ENCODE measurements at places on chromosomes 4 and X. TPM values are rescaled to one million over a fixed set of nuclear protein-coding genes. Genes with fewer than 3 reads are reported as not detected.
A peak's percentile ranks its signal among the peaks of the same experiment; 100 is the strongest.

The ARHGEF6 gene
- total RNA-seq = 40.0 TPM

The NR0B1 gene
- not detected for total RNA-seq

The ALB gene
- total RNA-seq = 7.0 TPM

The NDNF gene
- 6.3 TPM for total RNA-seq

The FAM133A gene
- 8.2 TPM for total RNA-seq

The FAM47A gene
- total RNA-seq = not detected

The CENPVL3 gene
- not detected for total RNA-seq

The EMCN gene
- 8.7 TPM for total RNA-seq

The TCEAL5 gene
- total RNA-seq = not detected

The SH3RF1 gene
- 11.6 TPM for total RNA-seq

The TLR2 gene
- total RNA-seq = 16.4 TPM

The G3BP2 gene
- 94.9 TPM for total RNA-seq

GRCh38 chr4:39037941-39038340, 5.7 kb upstream of the TMEM156 start:
- DNase-seq = no peak

DNA sequence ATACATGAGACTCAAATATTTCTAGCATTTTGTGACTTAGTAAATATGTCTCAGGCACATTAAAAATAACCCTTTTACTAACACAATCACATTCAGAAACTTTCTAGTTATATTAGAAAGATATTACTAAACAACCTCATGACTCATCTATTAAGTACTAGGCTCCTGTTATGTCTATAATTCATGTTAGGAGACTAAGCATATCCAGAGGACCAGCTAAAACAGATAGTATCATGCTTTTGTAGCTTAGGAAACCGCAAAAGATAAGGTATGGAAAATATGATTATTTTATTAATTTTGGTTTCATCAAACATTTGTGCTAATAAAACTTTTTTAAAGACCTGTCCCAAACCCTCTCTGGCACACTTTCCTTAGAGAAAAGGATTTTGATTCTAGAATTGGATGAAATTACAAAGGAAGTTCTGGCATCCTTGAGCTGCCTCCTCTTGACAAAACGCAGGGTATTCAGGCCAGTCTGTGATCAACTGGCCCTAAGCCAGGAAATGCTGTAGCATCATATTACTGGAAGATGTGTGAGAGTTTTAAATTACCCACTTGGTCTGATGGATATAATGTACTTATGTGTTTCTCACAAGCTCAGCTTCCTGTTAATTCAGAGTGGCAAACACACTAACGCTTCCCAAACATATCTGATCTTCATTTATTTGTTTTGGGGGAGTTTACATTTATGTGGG, 60.4 kb downstream of the NRK start:
- DNase-seq = peak; percentile 84

- DNase-seq = no peak
Measured at GRCh38 chr4:40916880-40917279, 167.1 kb downstream of the NSUN7 start.

DNA sequence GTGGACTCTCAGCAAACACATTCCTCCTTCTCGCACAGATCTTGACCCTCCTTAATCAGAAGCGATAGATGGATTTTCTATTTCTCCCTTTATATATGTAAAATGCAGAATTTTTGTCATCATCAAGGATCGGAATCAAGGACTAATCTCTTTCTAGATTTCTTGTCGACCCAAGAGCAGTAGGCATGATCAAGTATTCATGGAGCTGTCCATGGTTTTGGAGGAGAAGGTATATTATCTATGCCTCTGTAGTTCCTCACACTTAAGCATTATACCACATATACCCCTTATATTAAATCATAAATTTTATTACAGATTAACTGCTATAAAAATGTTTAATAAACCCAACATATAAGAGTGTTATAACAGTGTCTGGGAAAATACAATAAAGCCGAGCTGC, 886.8 kb downstream of the NLGN4X start:
- DNase-seq = no peak

- peak; percentile 6 for DNase-seq
Measured at GRCh38 chrX:70196961-70197720, 19.9 kb downstream of the DGAT2L6 start.

DNA sequence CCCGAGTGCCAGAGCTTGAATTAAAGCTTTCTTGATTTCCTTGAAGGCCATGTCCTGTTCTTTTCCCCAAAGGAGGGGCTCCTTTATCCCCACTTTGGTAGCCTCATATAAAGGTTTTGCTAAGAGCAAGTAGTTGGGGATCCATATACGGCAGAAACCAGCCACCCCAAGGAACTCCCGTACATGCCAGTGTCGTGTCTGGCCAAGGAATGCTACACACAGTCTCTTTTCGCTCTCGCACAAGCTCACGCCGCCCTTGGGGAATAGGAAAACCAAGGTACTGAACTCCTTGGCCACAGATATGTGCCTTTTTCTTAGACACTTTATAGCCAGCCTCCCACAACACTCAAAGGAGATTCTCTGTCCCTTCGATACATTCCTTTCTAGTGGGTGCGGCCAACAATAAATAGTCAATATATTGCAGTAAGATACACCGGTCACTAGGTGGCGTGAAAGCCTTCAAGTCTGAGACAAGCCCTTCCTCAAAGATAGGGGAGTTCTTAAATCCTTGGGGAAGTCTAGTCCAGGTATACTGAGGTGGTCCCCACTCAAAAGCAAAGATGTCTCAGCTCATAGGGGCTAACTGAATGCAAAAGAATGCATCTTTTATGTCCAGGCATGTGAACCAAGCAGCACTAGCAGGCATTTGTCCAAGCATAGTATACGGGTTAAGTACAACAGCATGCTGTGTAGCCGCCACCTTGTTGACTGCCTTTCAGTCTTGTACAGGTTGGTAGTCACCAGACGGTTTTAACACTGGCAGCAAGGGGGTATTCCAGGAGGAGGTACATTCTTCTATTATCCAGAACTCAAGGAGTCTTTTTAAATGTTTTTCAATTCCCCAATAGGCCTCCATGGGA, 57.8 kb upstream of the XAGE1B start:
- DNase-seq = peak; percentile 62

- DNase-seq = no peak
Measured at GRCh38 chrX:7170898-7171297, 22.9 kb upstream of the PUDP start.

GRCh38 chr4:174538876-174539250, 16.6 kb upstream of the HPGD start:
- peak; percentile 24 for DNase-seq

- DNase-seq = peak; percentile 30
Measured at GRCh38 chr4:2135083-2135482, 76.0 kb downstream of the NAT8L start.

GRCh38 chr4:95546221-95546620, 2.6 kb downstream of the UNC5C start:
- no peak for DNase-seq

GRCh38 chr4:6855692-6856297, 53.8 kb upstream of the TBC1D14 start:
- DNase-seq = peak; percentile 40

- DNase-seq = peak; percentile 53
Measured at GRCh38 chrX:40100537-40101429, 3.0 kb upstream of the BCOR start.

DNA sequence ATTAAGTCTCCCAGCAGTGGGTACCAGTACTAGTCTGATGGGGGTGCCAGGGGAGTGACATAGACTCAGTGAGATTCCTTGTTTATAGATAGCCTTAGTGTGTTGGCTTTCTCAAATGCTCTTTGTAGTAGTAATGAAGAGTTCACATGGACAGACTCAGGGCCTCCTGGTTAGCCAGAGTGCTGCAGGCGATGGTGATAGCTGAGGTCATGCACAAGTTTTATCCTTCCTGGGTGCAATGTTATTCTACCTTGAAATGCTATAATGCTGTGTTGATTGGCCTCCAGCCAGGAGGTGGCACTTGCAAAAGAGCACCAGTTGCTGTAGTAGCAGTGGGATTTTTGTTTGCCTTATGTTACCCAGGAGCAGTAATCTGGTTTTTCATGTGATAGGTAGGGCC, 35.5 kb upstream of the ADH4 start:
- no peak for DNase-seq

DNA sequence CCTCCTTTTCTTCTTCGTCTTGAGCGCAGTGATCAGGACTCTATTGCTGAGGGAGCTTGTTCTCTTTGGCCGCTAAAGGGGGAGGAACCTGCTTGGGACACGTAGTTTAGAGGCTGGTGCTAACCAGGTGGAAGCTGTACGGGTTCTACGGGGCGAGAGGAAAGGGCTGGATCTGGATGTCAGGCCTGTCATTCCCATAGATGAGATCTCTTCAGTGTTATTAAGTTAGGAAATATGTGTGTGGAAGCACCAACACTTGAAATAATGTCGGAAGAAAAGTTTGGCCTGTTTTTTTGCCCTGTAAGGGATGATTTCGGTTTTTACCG, 643 bp downstream of the SRP72 start:
- no peak for DNase-seq

DNA sequence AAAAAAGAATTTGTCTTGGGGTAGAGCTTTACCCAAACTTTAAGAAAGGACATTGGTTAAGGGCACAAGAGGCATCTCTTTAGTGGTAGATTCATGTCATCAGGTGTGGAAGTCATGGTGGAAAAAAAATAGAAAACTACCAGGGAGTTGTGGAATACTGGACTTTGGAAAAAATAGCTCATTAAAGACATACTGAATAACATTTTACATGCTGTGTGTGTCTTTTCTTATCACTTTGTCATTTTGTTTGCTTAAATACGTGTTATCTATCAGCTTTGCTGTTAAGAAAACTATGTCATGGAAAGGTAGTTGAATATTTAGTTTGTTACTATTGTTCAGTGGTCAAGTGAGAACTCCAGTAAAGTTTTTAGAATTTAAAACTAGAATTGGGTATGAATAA, 147.0 kb downstream of the CCSER1 start:
- DNase-seq = no peak

DNA sequence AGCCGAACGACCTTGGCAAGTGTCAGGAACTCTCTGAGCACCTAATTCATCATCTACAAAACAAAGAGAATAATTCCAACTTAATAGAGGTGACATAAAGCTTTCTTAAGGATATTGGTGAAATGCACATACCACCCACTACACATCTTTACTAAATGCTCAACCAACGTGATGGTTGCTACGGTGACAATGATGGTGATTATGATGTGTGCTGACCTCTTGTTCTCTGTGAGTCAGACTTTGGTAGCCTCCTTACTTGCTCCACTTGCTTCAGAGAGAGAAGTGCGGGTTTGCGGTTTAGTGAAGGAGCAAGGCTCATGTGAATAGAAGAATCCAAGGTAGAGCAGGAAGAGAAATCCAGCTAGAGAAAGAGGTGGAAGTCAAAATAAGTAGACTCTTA, 52.8 kb upstream of the CLNK start:
- no peak for DNase-seq

GRCh38 chr4:95156452-95156765, 392.4 kb downstream of the UNC5C start:
- DNase-seq = no peak

GRCh38 chr4:85637778-85638177, 162.8 kb downstream of the ARHGAP24 start:
- DNase-seq = no peak

DNA sequence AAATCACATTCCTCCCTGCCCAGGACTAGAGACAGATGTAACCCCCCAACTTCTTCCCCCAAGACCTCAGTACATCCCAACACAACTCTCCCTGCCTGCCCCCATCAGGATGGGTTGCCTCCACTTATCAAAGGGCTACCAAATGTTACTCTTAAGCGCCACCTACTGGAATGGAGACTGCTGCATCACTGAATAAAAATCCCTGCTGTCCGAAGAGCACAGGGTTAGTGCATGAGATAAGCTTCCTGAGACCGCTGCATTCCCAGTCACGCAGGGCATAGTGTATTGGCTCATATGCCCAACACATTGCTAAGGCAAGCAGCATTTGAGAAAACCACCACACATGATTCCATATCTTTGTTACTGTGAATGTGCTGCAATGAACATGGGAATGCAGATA, 544.5 kb downstream of the PPP4R3C start:
- DNase-seq = no peak

DNA sequence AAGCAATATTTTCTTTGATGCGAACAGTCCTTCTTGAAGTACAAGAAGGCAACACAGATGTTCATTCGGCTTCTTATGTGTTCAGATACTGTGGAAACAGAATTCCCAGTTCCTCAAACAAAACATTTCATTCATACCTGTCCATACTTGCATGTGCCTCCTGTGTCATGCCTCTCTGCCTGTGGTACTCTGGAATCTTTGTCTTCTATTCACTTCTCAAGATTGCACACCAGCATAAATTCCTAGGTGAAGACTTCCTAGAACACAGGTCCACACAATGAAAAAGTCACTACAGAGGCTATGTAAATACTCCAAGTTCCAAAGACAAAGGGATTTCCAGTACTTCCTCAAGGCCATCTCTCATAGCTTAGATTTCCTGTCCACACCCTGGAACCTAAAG, 367.2 kb downstream of the AFF2 start:
- no peak for DNase-seq

- DNase-seq = no peak
Measured at GRCh38 chrX:110167952-110168451, 149.9 kb downstream of the AMMECR1 start.

DNA sequence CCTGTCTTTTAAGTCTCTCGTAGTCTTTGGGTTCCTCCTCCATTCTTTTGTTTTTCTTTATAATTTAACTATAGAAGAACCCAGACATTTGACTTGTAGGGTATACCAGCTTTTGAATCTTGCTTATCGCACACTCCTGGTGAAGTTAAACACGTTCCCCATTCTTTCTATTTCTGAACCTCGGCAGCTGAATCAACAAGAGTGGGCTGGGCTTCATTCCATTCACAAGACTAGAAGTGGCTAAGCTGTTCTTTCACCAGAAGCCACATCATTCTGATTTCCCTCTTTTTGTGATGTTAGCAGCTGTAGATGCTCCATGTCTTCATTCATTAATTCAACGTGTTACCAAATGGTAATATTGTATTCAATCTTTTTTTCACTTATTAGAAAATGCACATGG, 167.9 kb downstream of the CORIN start:
- DNase-seq = no peak

DNA sequence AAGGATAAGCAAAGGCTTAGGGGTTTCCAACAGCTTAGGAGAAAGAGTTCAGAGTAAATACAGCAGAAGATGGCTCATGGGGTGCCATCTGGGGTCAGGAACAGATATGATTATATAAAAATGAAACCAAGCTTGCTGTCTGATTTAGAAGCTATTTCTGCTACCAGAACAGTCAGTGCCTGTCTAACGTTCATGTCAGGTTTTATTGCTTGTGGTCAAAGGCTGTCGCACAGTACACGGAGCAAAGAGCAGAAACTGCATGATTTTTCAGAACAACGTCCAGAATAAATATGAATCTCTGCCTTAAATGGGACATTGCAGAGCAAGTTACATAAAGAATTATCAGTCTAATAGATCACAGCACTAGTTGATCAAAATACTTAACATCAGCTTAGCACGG, 17.4 kb downstream of the CETN2 start:
- DNase-seq = peak; percentile 70

Measured in umbilical cord (tissue), 2 donors.